Mesenteric fat pad (tissue), 1 donor: ENCODE measurements at places on chromosomes 3 and 15. TPM values are rescaled to one million over a fixed set of nuclear protein-coding genes. Genes with fewer than 3 reads are reported as not detected.

TMEM108 gene
- total RNA-seq: 1.5 TPM

- no peak for DNase-seq
Measured at GRCh38 chr3:4812591-4812990, 166.6 kb upstream of the BHLHE40 start.

SLC26A6 gene
- 11.5 TPM for total RNA-seq

GRCh38 chr3:113658107-113658506, 38.3 kb downstream of the USF3 start:
- no peak for DNase-seq

DNA sequence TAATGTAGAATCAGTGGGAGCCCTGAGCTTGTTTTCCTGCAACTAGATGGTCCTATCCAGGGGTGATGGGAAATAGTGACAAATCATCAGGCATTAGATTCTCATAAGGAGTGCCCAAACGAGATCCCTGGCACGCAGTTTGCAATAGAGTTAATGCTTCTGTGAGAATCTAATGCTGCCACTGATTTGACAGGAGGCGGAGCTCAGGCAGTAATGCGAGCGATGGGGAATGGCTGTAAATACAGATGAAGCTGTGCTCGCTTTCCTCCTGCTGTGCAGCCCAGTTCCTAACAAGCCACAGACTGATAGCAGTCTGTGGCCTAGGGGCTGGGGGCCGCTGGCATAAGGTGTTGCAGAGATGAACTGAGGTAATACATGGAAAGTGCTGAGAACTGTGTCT, 28.3 kb upstream of the TMEM42 start:
- no peak for DNase-seq

- no peak for DNase-seq
Measured at GRCh38 chr3:177527182-177527581, 329.9 kb upstream of the TBL1XR1 start.

DNA sequence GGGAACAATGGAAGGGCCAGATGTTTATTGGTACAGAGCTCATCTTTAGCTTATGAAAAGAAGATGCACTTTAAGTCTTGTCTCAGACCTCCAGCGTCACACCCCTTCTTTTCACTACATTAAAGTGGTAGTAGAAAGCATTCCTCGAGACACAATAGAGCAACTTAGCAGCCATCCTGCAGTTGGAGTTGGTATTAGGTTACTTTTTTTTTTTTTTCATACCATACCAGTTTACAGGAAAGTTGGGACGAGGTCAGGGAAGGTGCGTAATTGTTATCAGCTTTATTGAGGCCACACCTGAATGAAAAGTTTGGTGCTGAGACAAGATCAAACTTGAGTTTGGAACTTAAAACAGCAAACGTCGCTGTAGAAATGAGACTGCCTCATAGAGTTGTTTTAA, 203.8 kb downstream of the SOX2 start:
- DNase-seq: no peak

DNA sequence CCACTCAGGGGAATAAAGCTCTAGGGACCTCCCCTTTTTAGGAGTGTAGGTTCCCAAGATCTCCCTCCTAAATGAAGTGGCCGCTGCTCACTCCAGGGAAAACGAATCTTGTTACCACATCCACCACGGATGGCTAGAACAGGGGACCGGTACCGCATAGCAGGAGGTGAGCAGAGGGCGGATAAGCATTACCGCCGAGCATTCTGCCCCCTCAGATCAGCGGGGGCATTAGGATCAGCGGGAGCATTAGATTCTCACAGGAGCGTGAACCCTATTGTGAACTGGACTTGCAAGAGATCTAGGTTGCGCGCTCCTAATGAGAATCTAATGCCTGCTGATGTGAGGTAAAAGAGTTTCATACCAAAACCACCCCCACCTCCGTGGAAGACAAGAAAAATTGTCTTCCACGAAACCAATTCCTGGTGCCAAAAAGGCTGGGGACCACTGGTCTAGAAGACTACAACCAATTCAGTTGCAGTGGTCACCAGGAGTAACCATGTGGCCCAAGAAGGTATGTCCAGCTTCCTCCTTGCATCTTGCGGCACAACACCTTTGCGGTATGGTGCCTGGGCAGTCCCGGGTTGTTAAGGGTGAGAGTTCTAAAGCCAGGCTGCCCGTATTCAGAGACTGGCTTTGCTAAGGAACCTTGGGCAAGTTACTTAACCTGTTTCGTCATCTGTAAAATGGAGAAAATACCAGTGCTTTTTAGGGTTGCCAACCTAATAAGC, 1.1 kb upstream of the SS18L2 start:
- DNase-seq: no peak

- DNase-seq: peak; percentile 72
Measured at GRCh38 chr15:78065284-78065872, 12.1 kb downstream of the TBC1D2B start.

KNL1 gene
- total RNA-seq: 0.35 TPM

SCN5A gene
- total RNA-seq: 0.58 TPM

DNA sequence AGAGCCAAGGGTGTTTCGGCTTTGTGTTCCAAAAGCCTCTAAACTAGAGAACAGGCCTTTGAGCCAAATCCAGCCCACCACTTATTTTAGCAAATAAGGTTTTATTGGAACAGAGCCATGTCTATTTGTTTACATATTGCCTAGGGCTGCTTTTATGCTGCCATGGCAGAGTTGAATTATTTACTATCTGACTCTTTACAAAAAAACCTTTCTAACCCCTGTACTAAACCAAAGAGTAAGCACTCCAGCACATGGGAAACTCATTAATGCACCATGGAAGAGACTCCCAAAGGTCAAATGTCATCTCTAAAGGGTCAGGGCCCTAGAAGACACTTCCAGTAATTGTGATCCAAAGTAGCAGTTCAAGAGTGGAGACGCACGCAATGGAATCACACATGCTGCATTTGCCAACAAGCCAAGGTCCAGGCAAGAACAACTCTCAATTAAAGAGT, 22.3 kb downstream of the OSBPL10 start:
- DNase-seq: no peak

MUC20 gene
- total RNA-seq: 2.0 TPM

TMEM40 gene
- not detected for total RNA-seq

DNA sequence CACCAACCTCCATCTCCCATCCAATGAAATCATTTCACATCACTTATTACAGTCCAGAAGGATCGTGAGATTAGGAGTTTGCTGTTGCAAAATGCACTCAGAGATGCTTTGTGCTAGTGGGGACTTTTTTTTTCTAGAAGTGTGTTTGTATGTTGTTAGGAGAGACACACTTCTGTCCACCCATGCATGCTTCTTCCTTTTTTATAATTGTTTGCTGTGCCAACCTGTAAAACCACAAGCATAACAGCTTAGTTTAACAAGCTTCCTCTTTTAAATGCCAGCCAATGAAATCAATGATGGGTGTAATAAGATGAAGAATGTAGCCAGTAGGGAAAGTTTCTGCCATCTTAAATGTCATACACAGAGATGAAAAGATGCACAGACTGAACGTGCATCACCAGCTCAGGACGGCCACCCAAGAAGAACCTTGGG, 305.6 kb upstream of the STT3B start:
- DNase-seq: no peak

SLC28A2 gene
- total RNA-seq: not detected

DNA sequence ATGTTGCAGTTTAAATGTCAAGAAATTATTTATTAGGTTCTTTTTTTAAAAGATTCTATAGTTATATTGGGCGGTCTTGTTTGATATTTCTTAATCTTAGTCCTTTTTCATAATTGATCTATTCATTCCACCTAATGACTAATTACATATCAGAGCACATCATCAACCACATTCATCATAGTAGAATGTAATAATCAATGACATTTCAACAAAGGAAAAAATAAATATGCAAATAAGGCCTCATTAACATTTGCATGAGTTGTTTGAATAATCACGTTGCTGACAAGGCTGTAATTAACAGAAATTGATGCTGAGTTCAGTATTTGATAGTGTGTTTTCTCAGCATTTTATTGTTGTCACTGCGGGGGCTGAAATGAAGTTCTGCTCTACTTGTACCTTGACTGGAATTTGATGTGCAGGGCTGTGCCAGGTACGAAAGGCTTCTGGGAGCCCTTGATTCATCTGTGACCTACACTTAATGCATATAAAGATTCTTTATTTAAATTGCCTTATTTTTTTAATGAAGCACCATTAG, 215.7 kb downstream of the TCF12 start:
- no peak for DNase-seq

- no peak for DNase-seq
Measured at GRCh38 chr15:78322243-78322642, 17.9 kb upstream of the CRABP1 start.

- no peak for DNase-seq
Measured at GRCh38 chr15:43795197-43795596, 3.1 kb downstream of the SERF2 start.

- DNase-seq: no peak
Measured at GRCh38 chr3:20225769-20226168, 39.8 kb upstream of the SGO1 start.

GRCh38 chr3:32968920-32969389, 17.5 kb downstream of the CCR4 start:
- DNase-seq: no peak

QARS1 gene
- 167 TPM for total RNA-seq

GPR156 gene
- 0.42 TPM for total RNA-seq

- DNase-seq: no peak
Measured at GRCh38 chr3:117106396-117106795, 396.8 kb downstream of the TUSC7 start.

ATRIP gene
- 7.2 TPM for total RNA-seq

PGBD4 gene
- total RNA-seq: 0.96 TPM

DNA sequence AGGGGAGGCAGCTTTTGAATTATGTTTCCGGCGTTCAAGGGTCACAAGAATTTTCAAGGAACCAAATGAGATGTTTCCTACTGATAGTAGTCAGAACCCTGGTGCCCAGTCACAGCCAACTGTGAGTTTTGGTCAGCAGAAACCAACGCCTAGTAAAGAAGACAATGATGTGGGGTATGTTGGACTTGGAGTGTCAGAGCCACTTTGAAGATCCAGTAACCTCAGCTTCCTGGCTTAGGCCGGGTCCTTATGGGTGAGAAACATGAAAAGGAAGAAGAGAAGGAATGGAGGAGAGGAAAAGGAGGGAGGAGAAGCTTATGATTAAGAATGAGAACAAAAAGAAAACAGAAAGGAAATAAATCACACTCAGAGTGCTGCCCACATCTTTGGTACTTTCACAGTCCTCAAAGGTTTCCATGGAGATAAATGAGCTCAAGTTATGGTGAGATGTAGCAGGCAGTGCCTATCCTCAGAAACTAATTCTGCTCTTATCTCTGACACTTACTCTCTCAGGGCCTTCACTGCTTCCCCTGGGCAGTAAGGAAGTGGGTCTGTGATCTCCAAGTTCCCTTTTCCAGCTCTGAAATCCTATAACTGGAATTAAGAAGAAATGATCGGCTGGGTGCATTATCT, 2.0 kb upstream of the MCF2L2 start:
- DNase-seq: no peak

GRCh38 chr15:66938114-66938830, 127.1 kb upstream of the SMAD3 start:
- DNase-seq: no peak

GRCh38 chr3:169790687-169791429, 17.7 kb downstream of the MYNN start:
- no peak for DNase-seq

- peak; percentile 91 for DNase-seq
Measured at GRCh38 chr15:78077053-78077870, at the start of gene TBC1D2B. TSS of gene TBC1D2B (minus strand) at chr15:78077711. CDS start at chr15:78077652, 59 bp downstream.

DNA sequence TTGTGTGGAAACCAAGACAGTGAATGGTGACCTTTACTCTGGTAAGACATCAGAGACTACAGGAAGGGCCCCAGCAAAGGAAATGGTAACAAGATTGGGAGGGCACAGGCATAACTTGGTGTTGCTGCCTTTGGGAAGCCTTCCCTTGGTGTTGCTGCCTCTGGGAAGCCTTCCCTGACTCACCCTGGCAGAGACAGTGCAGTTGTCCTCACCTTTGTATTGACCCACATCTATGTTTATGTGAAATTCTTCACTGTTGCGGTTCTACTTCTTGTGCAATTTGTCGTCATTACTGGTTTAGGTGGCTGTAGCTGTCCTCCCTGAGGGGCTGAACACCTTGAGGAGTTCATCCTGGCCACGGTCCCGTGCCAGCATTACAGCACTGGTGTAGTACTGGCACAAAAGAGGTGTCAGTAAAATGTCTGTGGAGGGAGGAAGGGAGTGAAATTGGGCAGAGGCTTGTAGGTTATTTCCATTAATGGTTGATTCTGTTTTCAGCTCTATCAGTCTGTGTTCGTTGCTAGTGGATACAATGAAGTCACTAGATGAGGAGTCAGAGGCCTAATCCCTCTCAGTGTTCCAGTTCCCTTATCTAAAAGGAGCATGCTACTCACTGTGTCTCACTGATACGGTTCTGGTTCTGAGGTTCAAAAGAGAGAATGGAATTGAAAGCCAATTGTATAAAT, 21.6 kb downstream of the IFT122 start:
- DNase-seq: no peak

DNA sequence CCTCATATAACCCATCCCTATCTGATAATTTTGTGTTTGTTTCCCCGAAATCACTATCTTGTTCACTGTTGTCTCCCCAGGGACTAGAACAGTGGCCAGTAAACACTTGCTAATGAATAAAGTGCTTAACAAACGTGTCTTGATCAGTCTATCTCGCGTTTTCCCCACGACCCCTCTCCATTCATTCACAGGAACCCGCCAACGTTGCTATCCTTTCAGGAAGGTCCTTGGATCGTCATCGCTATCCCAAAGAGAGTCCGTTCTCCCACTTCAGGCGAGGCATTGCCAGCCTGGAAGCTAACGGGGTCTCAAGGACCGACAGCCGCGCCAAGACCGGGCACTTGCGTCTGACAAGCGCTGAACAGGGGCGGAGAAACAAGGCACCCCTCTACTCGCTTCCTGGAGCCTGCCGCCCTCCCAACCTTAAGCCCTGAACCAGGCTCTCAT, 344 bp downstream of the LINS1 start:
- no peak for DNase-seq
